ENCODE measurements at places on chromosomes 1 and 21. TPM values are rescaled to one million over a fixed set of nuclear protein-coding genes. Genes with fewer than 3 reads are reported as not detected.

Gene CELA2B
- total RNA-seq, result not detected

DNA sequence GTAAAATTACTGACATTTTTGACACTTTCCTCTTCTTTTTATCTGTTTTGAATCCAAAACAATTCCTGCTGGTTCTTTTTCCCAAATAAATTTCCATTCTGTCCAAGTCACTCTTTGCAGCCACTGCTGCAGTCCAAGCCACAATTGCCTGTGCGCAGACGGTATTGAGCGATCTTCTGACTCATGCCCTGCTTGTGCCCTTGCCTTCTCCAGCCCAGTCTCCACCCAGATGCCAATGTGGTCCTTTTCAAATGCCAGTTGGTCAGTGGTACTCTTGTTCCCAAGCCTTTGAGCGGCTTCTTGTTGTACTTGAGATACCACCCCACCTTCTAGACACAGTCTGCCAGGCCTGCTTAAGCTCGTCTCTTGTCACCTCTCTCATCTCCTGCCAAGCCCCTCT, 78.9 kb downstream of the CAMTA1 start:
- peak; percentile 41 for DNase-seq

GRCh38 chr1:211735208-211736170, 60.1 kb upstream of the NEK2 start:
- peak; percentile 95 for DNase-seq

GRCh38 chr1:200353232-200353631, 56.6 kb downstream of the ZNF281 start:
- DNase-seq, result no peak

DNA sequence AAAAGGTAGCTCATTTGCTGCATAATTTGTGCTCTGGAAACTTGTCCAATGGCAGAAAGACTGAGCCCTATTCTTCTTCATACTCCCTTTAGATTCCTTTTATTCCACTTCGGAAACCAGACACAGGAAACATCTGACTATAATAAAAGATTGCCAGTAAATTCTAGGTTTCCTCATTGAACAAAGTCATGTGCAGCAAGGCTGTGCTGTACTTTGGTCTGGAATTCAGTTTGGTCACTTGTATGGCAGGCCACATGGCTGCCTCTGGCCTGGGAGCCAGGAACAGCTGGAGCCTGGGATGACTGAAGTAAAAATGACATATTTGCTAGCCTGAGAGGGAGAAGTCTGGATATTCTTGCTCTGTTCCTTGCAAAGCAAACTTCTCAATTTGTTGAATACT, 79.6 kb downstream of the ST3GAL3 start:
- no peak for DNase-seq

All from osteoblast (primary cell).